ENCODE measurements at places on chromosomes 5 and 9.

- DNase-seq, result no peak
Measured at GRCh38 chr5:135493406-135494180, 41.4 kb upstream of the TIFAB start.

- no peak for DNase-seq
Measured at GRCh38 chr9:7177383-7177782, 419.6 kb downstream of the KDM4C start.

DNA sequence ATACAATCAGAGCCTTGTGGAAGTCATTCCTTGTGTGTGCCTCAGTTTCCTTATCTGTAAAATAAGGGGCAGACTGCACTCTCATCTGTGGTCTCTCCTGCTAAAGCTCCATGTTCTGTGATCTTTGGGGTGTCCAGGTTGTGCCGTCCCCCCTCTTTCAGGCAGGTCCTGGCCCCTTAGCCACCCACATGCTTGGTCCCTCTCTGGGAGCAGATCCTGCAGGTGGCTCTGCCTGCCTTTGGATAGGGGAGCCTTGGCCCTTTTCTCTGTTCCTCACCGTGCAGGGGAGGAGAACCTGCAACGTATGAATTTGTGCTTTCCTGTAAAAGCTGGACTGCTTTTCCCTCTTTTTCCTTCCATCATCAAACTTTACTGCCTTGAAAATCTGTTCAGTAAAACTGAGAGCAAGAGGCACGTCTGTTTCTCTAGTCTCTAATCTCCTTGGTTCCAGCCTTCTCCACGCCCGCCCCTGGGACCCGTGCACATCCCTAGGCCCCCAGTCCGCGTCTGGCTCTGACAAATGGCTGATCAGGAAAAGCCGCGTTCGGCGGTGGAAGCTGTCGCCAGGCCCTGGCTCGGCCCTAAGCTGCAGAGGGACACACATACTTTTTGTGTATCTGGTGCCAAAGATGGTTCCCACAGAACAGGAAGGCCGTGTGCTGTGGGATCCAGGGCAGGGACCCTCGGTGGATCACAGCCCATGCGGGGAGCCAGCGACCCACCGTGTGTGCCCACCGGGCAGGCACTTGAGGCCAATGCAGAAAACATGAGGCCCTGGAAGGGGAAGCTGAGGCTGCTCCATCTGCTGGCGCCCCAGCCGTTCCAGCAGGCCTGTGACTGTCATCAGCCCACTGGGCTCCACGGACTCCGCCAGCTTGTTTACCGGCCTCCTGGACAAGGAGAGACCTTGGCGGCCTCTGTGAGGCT lies 43.4 kb upstream of the COL5A1 start:
- DNase-seq, result peak; percentile 31

- peak; percentile 15 for DNase-seq
Measured at GRCh38 chr5:68436686-68437520, 221.3 kb downstream of the PIK3R1 start.

DNA sequence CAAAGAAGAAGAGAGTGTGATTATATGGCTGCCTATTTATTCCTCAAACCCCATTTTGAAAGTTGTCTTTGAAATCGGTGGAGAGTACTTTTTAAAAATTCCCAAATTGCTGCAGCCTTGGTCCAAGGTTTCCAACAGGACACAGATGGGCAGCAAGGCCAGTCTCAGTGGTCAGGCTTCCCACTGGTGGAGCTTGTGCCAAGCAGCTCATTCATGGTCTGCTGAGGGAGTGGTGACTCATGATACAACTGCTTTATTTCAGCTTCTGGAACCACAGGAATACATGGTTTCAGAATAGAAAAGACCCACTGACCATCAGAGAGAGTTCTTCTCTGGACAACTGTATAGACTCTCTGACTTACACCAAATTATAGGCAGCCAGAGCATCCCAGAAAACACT lies 673.1 kb upstream of the KLF4 start:
- DNase-seq, result no peak

DNA sequence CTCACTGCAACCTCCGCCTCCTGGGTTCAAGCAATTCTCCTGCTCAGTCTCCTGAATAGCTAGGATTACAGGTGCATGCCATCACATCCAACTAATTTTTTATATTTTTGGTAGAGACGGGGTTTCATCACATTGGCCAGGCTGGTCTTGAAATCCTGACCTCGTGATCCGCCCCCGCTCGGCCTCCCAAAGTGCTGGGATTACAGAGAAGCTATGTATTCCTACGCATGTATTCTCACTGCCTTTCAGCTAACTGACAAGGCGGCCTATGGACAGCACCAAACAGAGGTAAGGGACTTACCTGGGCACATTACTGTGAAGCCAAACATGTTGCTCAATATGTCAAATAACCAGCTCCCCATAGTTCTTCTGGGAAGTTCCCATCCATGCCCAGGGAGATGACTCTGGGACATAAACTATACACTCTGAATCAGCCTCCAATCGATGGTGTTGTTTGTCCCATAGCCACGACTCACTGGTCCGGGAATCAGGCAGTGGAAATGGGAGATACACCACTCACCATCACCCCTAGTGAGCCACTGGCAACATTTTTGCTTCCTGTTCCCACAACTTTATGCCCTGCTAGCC lies 114.6 kb downstream of the SYK start:
- DNase-seq, result no peak
